ENCODE measurements at places on chromosomes 2 and 18.

DNA sequence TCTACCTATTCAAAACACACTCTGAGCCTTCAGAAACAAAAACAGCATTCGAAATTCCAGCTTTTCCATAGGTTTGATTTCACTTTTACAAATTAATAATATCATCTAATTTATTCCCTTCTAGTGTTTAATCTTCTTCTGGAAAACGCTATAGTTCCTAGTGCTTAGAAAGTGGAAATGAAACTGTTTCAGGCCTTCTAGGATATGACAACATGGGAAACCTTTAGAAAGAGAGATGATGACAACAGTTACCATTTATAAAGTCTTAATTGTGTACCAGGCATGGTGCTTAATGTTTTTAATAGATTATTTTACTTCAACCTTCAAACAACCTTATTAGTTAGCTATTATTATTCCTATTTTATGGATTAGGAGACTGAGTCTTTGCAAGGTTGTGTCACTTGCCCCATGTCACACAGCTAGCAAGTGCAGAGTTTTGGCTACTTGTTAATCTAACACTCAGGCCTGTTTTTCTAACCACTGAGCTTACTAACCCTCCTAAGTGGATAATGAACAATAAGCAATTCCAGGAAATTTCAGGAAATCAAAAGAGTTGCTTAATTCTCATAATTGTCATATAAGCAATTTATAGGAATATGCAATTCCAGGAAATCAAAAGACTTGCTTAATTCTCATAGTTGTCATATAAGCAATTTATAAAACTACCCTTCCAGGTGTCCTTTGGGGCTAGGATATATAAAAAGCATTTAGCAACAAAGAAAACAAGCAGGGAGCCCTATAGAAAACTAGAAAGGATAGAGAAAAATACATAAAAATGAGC, 206.0 kb downstream of the ZNF521 start:
- H3K27me3 ChIP-seq, result no peaks in the 10 kb centered on the region
- no peaks in the 10 kb centered on the region for H3K4me1 ChIP-seq
- H3K36me3 ChIP-seq, result no peaks in the 10 kb centered on the region
- no peak overlapping the region for H3K27ac ChIP-seq
- DNase-seq, result no peak

DNA sequence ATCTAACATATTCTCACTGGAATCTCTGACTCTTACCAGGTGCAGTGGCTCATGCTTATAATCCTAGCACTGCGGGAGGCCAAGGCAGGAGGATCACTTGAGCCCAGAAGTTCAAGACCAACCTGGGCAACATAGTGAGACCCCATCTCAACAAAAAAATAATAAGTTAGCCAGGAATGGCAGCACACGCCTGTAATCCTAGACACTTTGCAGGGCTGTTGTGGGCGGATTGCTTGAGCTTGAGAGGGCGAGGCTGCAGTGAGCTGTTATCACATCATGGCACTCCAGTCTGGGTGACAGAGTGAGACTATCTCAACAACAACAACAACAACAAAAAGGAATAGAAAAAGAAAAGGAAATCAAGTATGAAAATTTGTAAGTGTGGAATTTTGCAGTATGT, 306.5 kb upstream of the CYP26B1 start:
- DNase-seq, result no peak
- peaks cover 7% of the 10 kb centered on the region for H3K36me3 ChIP-seq
- no peak overlapping the region for H3K4me3 ChIP-seq
- no peaks in the 10 kb centered on the region for H3K27me3 ChIP-seq

DNA sequence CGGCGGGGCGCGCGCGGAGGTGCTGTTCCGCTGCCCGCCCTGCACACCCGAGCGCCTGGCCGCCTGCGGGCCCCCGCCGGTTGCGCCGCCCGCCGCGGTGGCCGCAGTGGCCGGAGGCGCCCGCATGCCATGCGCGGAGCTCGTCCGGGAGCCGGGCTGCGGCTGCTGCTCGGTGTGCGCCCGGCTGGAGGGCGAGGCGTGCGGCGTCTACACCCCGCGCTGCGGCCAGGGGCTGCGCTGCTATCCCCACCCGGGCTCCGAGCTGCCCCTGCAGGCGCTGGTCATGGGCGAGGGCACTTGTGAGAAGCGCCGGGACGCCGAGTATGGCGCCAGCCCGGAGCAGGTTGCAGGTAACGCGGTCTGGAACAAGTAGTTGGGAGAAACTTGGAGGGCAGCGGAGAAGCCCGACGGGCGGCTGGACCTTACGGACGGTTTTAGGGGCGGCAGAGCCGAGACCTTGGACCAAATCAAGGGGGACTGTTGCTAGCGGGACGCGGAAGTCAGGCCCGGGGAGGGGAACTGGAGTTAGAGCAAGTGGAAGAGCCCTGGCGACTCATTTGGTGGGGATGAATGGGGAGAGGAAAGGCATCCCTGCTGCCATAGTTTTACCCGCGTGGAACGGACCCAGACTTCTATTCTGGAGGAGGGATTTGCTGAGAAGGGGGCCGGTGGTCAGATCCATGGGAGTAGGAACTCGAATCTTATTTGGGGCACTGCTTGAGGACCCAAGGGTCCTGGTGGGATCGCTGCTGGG, 573 bp downstream of the IGFBP2 start:
- peak overlapping the region; percentile 28 for H3K27ac ChIP-seq
- peak overlapping the region; percentile 73 for H3K4me3 ChIP-seq
- peaks cover 53% of the 10 kb centered on the region for H3K27me3 ChIP-seq
- peaks cover 15% of the 10 kb centered on the region for H3K4me1 ChIP-seq

DNA sequence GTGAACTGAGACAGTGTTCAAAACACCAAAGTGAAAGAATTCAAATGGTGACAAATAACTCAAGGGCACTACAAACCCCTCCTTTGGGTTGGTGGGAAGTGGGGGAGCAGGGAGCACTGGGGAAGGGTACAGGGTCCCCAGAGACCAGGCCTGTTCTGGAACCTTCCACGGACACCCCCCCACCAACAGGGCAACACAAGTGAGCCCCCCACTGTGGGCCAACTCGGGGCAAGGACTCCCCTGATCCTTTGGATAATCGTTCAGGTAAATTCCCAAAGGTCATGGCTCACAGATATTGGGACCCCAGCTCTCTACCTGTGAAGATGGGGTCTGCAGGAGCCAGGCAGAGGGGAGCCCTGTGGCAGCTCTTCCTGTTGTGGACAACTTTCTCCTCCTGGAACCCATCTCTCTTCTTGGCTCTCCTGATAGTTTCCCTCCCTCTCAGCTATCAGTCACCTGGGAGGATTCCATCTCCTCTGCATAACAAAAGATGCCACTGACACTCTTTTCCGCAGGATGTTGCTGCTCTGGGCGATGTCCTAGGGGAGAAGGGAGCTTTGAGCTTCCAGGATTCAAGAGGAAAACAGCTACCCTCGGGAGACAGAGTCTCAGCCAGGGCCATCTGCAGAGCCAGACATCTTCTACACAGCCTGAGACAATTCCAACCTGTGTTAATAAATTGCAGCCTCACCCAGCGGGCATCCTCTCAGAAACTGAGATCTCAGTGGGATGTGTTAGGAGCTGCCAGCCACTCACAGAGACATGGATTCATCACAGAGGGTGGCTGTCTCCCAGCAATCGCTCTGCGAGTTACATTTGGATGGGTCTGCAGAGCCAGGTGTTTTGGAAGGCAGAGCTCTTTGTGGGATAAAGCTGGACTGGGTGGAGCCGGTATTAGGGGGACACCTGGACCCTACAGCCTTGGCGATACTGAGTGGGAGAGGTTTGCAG, 35.4 kb downstream of the MBP start:
- no peak overlapping the region for H3K27ac ChIP-seq
- H3K4me3 ChIP-seq, result no peak overlapping the region
- peaks cover 30% of the 10 kb centered on the region for H3K36me3 ChIP-seq
- DNase-seq, result no peak
- peaks cover 20% of the 10 kb centered on the region for H3K4me1 ChIP-seq
- H3K27me3 ChIP-seq, result no peaks in the 10 kb centered on the region

GRCh38 chr18:5447442-5447841, 96.4 kb downstream of the EPB41L3 start:
- H3K36me3 ChIP-seq, result no peaks in the 10 kb centered on the region
- DNase-seq, result no peak
- no peaks in the 10 kb centered on the region for H3K27me3 ChIP-seq
- no peak overlapping the region for H3K4me3 ChIP-seq
- no peak overlapping the region for H3K27ac ChIP-seq
- H3K4me1 ChIP-seq, result no peaks in the 10 kb centered on the region

GRCh38 chr2:101556033-101556459, 81.1 kb upstream of the RFX8 start:
- no peak overlapping the region for H3K4me3 ChIP-seq
- no peaks in the 10 kb centered on the region for H3K36me3 ChIP-seq
- no peak overlapping the region for H3K27ac ChIP-seq
- no peaks in the 10 kb centered on the region for H3K27me3 ChIP-seq
- DNase-seq, result no peak

- H3K36me3 ChIP-seq, result no peaks in the 10 kb centered on the region
- no peak overlapping the region for H3K4me3 ChIP-seq
- H3K27me3 ChIP-seq, result no peaks in the 10 kb centered on the region
- peaks cover 12% of the 10 kb centered on the region for H3K4me1 ChIP-seq
Observed at GRCh38 chr18:6653880-6654279, 75.6 kb upstream of the ARHGAP28 start.

DNA sequence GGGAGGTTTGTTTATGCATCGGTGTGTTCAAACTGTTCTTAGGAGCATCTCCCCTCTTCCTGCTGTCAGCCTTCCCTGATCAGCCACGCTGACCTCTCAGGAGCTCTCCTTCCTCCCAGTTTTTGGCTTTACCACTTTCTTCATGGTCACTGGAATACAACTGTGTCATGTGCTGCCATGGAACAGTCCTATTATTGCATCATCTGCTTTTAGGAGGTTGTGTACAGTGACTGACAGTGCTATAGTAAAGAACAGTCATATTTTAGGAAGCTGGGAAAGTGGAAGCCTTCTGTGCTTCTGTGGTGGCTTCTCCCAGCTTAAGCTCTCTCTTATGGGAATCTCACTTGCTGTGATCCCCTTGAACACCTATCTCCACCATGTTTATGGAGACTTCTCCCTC, 165.5 kb downstream of the TPGS2 start:
- H3K36me3 ChIP-seq, result peaks cover 5% of the 10 kb centered on the region
- H3K27ac ChIP-seq, result no peak overlapping the region
- no peaks in the 10 kb centered on the region for H3K27me3 ChIP-seq
- DNase-seq, result no peak
- H3K4me3 ChIP-seq, result no peak overlapping the region

DNA sequence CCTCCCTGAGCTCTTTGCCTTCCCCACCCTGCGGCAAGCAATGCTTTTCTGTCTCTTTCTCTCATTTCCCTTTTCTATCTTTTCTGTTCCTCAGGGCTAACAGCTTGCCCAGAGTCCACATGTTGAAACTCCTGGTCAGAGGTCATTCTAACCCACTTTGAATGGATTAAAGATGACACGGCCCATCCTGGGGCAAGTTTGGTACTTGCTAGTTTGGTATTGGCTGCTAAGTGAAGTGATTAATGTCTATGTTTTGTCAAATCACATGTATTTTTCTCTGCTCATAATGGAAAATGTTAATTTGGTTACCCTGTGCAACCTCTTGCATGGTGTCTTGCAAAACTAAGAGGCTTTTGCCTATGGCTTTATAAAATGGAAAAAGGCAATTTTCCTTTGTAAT, 960.2 kb downstream of the CNTNAP5 start:
- no peak for DNase-seq
- no peak overlapping the region for H3K4me3 ChIP-seq
- H3K36me3 ChIP-seq, result no peaks in the 10 kb centered on the region
- no peaks in the 10 kb centered on the region for H3K27me3 ChIP-seq

DNA sequence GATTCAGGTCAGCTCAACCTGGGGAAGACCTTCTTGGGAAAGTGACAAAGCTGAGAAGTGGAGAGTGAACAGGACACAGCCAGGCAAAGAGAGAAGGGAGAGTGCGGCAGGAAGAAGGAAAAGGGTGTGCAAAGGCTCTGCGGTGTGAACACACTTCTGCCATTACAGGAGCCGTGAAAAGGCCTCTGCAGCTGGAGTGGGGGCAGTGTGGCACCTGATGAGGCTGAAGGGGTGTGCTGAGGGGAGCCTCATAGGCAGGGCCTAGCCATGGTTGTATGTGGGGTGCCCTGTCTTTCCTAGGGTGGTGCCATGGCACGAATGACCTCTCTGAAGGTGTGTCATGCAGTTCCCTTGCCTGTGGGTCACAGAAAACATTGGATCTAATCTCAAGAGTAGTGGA, 347.6 kb downstream of the CYRIA start:
- no peak overlapping the region for H3K27ac ChIP-seq
- H3K27me3 ChIP-seq, result no peaks in the 10 kb centered on the region
- no peak overlapping the region for H3K4me3 ChIP-seq
- no peaks in the 10 kb centered on the region for H3K36me3 ChIP-seq

DNA sequence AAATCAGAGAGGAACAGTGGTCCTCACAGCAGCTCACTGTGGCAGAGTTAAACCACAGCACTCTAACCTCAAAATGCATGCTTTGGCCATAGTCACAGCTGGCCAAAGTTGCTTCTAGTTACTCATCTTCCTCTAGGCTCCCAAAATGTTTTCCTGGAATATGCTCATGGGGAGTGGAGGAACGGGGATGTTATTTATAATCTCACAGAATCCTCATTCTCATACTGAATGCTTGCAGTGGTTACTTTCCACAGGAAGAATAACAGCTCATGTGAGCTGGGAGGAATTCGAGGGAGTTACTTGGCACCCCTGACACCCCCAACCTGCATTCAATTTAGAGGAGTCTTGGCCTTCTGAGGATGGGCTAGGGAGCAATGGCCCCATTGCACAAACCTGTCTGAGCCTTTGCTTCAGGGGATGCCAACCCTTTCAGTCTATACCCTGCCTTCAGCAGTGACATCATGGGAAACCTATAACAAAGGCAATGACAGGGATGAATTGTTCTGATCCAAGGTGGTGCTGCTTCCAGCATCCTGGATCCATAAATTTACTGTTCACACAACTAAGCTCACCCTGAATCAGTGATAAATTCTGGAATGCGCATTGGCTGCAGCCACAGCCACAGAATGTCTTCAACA, 22.4 kb upstream of the CCBE1 start:
- H3K4me1 ChIP-seq, result peaks cover 41% of the 10 kb centered on the region
- H3K36me3 ChIP-seq, result no peaks in the 10 kb centered on the region
- peak; percentile 29 for DNase-seq
- H3K4me3 ChIP-seq, result no peak overlapping the region

- no peak overlapping the region for H3K4me3 ChIP-seq
- H3K36me3 ChIP-seq, result no peaks in the 10 kb centered on the region
- H3K4me1 ChIP-seq, result no peaks in the 10 kb centered on the region
- H3K27ac ChIP-seq, result no peak overlapping the region
- DNase-seq, result no peak
Observed at GRCh38 chr18:40258311-40258710, 1696.7 kb upstream of the PIK3C3 start.

- H3K4me1 ChIP-seq, result no peaks in the 10 kb centered on the region
- peaks cover 89% of the 10 kb centered on the region for H3K36me3 ChIP-seq
Observed at GRCh38 chr2:208350610-208351009, 56.0 kb upstream of the PTH2R start.

DNA sequence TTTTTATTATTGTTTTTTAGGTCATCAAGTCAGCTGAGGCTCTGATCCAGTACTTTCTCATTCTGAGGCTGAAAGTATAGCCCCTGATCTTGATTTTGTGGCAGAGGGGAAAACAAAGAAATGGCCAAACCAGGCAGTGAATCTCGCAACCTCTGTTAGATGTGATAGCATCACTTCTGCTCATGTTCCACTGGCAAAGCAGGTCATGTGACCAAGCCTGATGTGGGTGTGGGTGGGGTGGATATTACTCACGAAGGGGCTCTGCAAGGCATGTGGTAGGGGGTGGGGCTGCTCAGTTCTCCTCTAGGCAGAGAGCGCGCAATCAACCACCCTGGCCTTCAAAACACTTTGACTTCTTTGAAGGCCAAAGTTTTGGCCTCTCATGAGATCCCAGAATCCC, 254.2 kb downstream of the MYCN start:
- H3K4me1 ChIP-seq, result peaks cover 9% of the 10 kb centered on the region
- H3K4me3 ChIP-seq, result no peak overlapping the region
- DNase-seq, result no peak
- H3K36me3 ChIP-seq, result no peaks in the 10 kb centered on the region
- no peak overlapping the region for H3K27ac ChIP-seq

All from MCF 10A (cell line).